ENCODE measurements at places on chromosomes 16 and 17. TPM values are rescaled to one million over a fixed set of nuclear protein-coding genes. Genes with fewer than 3 reads are reported as not detected.

The HSD11B2 gene
- 0.18 TPM for total RNA-seq

The OXLD1 gene
- 55.6 TPM for total RNA-seq

The ABCC6 gene
- not detected for total RNA-seq

The SLC47A1 gene
- total RNA-seq = 9.6 TPM

The SCNN1B gene
- total RNA-seq = not detected

The KRT39 gene
- total RNA-seq = not detected

The SLC5A11 gene
- not detected for total RNA-seq

The TAT gene
- not detected for total RNA-seq

The LIMD2 gene
- total RNA-seq = 9.7 TPM

The GPR179 gene
- not detected for total RNA-seq

The P2RX5 gene
- 0.18 TPM for total RNA-seq

The ASPA gene
- total RNA-seq = 4.1 TPM

The RAMP2 gene
- 1.4 TPM for total RNA-seq

The HBQ1 gene
- total RNA-seq = not detected

The IRX3 gene
- 12.2 TPM for total RNA-seq

The KRTAP17-1 gene
- not detected for total RNA-seq

The PPP1R1B gene
- total RNA-seq = 3.4 TPM

The WFIKKN1 gene
- not detected for total RNA-seq

The CA7 gene
- total RNA-seq = not detected

The NAA60 gene
- total RNA-seq = 16.8 TPM

The MT1F gene
- not detected for total RNA-seq

The SPATA32 gene
- not detected for total RNA-seq
